ENCODE measurements at places on chromosomes 12 and 14.

- H3K4me1 ChIP-seq: no peaks in the 10 kb centered on the region
- H3K27me3 ChIP-seq: no peaks in the 10 kb centered on the region
- no peak overlapping the region for H3K4me3 ChIP-seq
Observed at GRCh38 chr14:42421377-42422078, 814.9 kb downstream of the LRFN5 start.

- no peaks in the 10 kb centered on the region for H3K36me3 ChIP-seq
- H3K27ac ChIP-seq: no peak overlapping the region
- H3K27me3 ChIP-seq: peaks cover 18% of the 10 kb centered on the region
Observed at GRCh38 chr12:98229540-98229924, 285.9 kb upstream of the TMPO start.

DNA sequence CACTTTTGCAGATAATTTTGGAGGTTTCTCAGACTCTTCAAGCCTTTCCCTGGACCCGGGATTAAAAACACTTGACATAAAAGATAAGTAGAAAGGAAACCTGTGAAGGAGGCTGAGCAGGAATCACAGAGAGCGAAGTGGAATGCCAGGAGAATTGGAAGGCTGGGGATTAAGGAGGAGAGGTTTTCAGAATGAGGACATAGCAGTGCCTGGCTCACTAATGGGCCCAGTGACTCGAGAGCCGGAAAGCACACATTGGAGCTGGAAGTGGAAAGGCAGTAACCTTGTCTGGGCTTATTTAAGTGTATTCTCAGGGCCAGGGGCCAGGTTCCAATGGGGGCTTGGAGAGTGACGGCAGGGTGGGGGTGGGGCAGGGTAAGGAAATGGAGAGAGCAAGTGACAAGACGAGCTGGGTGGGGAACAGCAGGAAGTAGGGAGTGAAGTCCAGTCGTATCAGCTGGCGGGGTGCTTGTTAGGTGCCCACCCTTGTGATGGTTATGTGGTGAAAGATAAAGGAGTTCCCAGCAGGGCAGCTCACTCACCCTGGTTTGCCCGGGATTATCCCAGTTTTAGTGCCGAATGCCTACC lies 13.1 kb downstream of the EVL start:
- H3K4me3 ChIP-seq: peak overlapping the region; percentile 90
- H3K4me1 ChIP-seq: peaks cover 98% of the 10 kb centered on the region
- H3K27me3 ChIP-seq: no peaks in the 10 kb centered on the region
- DNase-seq: no peak
- H3K36me3 ChIP-seq: peaks cover 22% of the 10 kb centered on the region

DNA sequence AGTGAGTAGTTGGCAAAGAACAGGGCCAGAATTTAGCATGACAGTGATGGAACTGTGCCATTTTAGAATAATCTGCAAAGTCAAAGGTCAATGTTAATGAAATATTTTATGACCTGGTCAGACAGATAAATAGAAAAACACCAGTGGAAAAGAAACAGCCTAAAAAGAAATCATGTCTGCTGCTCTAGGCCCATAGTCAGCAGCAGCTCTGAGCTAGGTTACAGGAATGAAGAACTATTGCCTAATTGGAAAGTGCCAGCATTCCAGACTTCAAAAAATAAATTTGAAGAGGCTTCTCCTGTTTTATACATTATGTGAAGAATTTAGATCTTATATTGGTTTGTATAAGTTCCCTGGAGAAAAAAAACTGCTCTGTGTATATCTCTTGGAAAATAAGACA lies 9.8 kb downstream of the NPC2 start:
- H3K27ac ChIP-seq: no peak overlapping the region
- DNase-seq: no peak
- peaks cover 5% of the 10 kb centered on the region for H3K4me1 ChIP-seq
- no peak overlapping the region for H3K4me3 ChIP-seq
- peaks cover 3% of the 10 kb centered on the region for H3K36me3 ChIP-seq

GRCh38 chr14:103735439-103735814 lies 19.8 kb downstream of the ZFYVE21 start:
- no peaks in the 10 kb centered on the region for H3K36me3 ChIP-seq
- H3K27ac ChIP-seq: no peak overlapping the region
- H3K27me3 ChIP-seq: no peaks in the 10 kb centered on the region
- H3K4me3 ChIP-seq: no peak overlapping the region

- peak; percentile 45 for DNase-seq
- peak overlapping the region; percentile 86 for H3K27ac ChIP-seq
- H3K4me1 ChIP-seq: peaks cover 63% of the 10 kb centered on the region
- H3K4me3 ChIP-seq: peak overlapping the region; percentile 97
- H3K36me3 ChIP-seq: peaks cover 29% of the 10 kb centered on the region
Observed at GRCh38 chr12:6532927-6533652, 1.2 kb upstream of the GAPDH start.

DNA sequence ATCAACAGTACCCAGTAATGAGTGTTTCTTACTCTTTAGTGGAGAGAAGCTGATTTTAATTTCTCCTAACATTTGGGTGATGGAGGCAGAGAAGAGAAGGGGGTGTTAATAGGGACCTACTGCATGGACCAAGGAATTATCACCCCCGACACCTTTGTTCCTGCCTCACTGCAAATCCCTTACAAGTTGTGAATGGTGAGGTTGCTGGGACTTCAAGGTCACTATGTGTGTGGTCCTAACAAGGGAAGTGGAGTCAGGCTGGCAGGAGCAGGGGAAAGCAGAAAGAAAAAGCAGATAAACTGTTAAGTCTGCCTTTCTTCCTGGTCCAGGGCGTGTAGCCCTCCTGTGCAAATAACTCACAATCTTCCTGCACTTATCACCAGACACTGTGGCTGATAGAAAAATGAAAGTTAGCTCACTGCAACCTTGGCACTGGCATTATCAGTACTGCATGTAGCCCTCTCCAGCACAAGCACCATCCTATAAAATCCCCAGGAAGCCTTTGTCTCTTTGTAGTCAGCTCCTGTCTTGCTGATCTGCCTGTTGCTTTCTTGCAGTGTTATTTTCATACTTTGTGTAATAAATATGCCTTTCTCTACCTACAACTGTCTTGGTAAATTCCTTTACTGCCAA lies 112.3 kb upstream of the DNM1L start:
- H3K27ac ChIP-seq: no peak overlapping the region
- no peak for DNase-seq
- H3K4me3 ChIP-seq: no peak overlapping the region
- no peaks in the 10 kb centered on the region for H3K36me3 ChIP-seq
- no peaks in the 10 kb centered on the region for H3K4me1 ChIP-seq

GRCh38 chr14:91689608-91690007 lies 42.3 kb downstream of the CATSPERB start:
- H3K27me3 ChIP-seq: no peaks in the 10 kb centered on the region
- no peak overlapping the region for H3K27ac ChIP-seq
- H3K36me3 ChIP-seq: peaks cover 7% of the 10 kb centered on the region
- DNase-seq: no peak
- H3K4me3 ChIP-seq: no peak overlapping the region
- no peaks in the 10 kb centered on the region for H3K4me1 ChIP-seq

GRCh38 chr12:131765961-131766360 lies 55.1 kb downstream of the SFSWAP start:
- no peaks in the 10 kb centered on the region for H3K27me3 ChIP-seq
- no peak overlapping the region for H3K4me3 ChIP-seq
- peaks cover 21% of the 10 kb centered on the region for H3K36me3 ChIP-seq

GRCh38 chr12:130501821-130502220 lies 164.1 kb downstream of the PIWIL1 start:
- H3K4me3 ChIP-seq: no peak overlapping the region
- no peaks in the 10 kb centered on the region for H3K27me3 ChIP-seq
- H3K27ac ChIP-seq: no peak overlapping the region
- H3K36me3 ChIP-seq: no peaks in the 10 kb centered on the region

DNA sequence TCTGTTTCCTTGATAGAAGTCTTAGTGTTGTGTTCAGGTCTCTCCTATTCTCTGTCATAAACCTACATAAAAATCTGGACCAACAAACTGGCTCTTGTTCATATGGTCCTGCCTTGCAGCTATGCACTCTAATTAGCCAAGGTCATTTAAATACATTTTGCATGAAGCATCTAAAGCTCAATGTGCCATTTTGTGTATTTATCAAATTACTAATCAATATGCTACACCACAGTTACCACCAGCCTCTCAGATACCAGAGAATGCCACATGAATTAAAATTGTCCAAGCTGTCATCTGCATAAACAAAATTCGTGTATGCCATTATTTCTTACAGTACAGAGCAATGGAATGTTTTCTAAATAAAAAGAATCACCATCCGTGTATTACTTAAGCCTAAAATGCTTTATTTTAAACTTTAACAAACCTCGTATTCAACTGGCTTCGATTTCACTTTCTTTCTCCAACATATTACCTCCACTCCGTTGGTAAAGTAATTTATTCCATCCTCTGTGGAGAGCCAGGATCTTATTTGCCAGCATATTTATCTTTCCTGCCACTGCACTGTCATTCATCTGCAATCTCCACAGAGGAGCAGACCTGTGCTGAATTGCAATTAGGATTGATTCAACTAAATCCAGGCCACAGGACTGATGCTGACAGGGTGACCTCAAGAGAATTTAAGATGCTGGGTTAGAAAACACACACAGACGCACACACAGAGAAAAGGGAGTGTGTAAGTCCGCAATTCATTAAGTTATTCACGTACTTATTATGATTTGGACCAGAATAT lies 284.1 kb upstream of the FOXG1 start:
- H3K4me1 ChIP-seq: no peaks in the 10 kb centered on the region
- no peaks in the 10 kb centered on the region for H3K36me3 ChIP-seq
- no peak overlapping the region for H3K27ac ChIP-seq
- no peak for DNase-seq

DNA sequence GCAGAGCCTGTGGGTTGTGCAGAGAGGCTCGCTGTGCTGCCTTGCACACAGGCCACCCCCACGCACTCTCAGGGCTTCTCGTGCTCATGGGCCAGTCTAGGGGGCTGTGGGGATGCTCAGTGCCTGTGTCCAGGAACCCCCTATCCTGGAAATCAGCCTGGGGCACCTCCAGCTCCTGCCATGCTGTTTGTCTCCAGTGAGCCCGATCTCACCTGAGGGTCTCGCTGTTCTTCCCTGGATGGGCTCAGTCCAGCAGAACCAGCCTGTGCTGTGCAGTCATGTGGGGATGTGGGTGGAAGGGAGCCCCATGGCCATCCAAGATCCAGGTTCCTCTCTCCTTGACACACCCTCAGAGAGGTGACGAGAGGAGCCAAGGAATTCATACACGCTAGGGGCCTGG lies 26.7 kb downstream of the SERPINA1 start:
- H3K36me3 ChIP-seq: no peaks in the 10 kb centered on the region
- DNase-seq: no peak
- peaks cover 12% of the 10 kb centered on the region for H3K27me3 ChIP-seq

- H3K27me3 ChIP-seq: no peaks in the 10 kb centered on the region
- H3K4me3 ChIP-seq: no peak overlapping the region
- DNase-seq: no peak
- H3K4me1 ChIP-seq: no peaks in the 10 kb centered on the region
Observed at GRCh38 chr12:39835517-39836489, 216.2 kb upstream of the ABCD2 start.

- H3K27ac ChIP-seq: no peak overlapping the region
- peaks cover 7% of the 10 kb centered on the region for H3K36me3 ChIP-seq
- H3K4me1 ChIP-seq: no peaks in the 10 kb centered on the region
Observed at GRCh38 chr12:63792338-63792737, 12.6 kb downstream of the RXYLT1 start.

DNA sequence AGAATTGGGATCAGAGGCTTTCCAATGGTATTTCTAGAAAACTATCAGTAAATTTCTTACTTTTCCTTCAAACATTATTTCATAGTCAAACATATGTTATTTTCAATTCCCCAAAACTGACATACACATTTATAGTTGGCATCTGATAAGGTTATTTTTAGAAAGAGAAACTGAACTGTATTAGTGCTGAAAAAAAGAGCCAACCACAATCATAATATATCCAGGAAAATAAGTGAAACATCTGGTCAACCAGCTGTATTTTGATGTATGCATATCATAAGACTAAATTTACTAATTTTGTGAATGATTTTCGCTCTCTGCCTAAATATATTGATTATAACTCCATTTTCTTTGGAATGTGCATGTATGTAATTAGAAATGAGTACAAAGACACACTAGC lies 554.2 kb downstream of the FLRT2 start:
- H3K4me1 ChIP-seq: no peaks in the 10 kb centered on the region
- H3K4me3 ChIP-seq: no peak overlapping the region
- H3K27ac ChIP-seq: no peak overlapping the region
- no peaks in the 10 kb centered on the region for H3K27me3 ChIP-seq
- no peaks in the 10 kb centered on the region for H3K36me3 ChIP-seq
- DNase-seq: no peak

DNA sequence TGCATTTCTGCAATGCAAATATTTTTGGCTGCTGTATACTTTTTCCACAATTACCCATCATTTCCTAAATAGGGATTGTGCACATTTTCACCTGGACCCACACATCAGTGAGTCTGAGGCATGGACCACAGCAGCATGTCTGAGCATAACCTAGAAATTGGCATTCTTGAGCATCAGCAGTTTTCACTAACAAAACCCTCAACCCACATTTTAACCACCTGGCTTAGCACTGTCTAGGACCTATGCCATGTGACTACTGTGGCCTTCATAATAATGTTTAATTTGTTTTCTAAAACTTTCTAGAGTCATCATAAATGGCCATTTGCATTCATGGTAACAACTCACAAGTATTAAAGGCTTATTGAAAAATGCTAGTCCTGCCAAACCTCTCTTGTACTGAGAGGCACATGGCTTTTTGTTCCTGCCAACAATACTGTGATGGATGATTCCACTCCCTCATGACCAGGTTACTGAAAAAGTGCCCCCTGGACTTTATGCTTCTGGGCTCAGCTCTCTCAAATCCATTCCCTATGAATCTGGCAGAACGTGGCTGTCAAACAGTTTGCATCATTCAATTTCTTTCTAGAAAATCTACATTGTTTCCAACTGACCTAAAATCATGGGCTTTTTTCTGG lies 240.0 kb downstream of the MDGA2 start:
- no peaks in the 10 kb centered on the region for H3K36me3 ChIP-seq
- H3K4me3 ChIP-seq: no peak overlapping the region
- no peaks in the 10 kb centered on the region for H3K27me3 ChIP-seq
- H3K4me1 ChIP-seq: no peaks in the 10 kb centered on the region
- no peak overlapping the region for H3K27ac ChIP-seq
- DNase-seq: no peak

DNA sequence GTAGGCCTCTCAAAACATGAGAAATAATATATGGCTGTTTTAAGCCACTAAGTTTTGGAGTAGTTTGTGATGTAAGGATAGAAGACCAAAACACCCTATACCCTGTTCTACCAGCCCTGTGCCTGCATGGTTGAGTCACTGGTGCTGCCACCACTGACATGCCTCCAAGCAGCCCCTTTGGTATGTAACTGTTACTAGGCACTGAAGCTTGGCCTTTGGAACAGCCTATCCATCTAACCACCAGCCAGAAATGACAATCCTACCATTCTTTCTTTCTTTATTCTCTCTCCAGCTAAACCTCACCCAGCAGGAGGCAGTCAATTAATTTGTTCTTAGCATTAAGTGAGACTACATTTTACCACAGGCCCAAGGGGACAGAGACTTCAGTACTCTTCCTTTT lies 240.3 kb downstream of the MSRB3 start:
- no peak overlapping the region for H3K27ac ChIP-seq
- no peaks in the 10 kb centered on the region for H3K36me3 ChIP-seq
- no peak overlapping the region for H3K4me3 ChIP-seq
- peaks cover 7% of the 10 kb centered on the region for H3K27me3 ChIP-seq

GRCh38 chr12:108553799-108554198 lies 7.2 kb downstream of the SART3 start:
- DNase-seq: no peak
- peak overlapping the region; percentile 8 for H3K4me3 ChIP-seq
- peaks cover 12% of the 10 kb centered on the region for H3K36me3 ChIP-seq
